Fibroblast of skin of left biceps (primary cell): ENCODE measurements at places on chromosomes 6 and 20.

DNA sequence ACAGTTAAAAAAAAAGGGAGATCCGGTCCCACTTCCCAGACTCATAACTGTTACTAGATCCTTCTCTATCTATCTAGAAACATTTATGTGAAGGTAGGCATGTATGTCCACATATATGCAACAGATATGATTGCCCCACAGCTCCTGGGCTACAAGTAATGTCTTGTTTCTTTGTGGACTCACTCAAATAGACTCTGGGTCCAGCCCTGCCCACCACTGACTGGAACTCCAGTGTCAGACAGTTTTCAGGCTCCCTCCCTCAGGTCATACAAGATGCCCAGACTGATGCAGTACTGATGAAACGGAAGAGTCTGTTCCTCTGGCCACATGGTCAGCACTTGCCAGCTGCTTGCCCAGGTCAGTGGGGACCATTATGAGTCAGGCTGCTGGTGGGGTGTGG is 30.8 kb upstream of the IER3 start:
- DNase-seq, result no peak

DNA sequence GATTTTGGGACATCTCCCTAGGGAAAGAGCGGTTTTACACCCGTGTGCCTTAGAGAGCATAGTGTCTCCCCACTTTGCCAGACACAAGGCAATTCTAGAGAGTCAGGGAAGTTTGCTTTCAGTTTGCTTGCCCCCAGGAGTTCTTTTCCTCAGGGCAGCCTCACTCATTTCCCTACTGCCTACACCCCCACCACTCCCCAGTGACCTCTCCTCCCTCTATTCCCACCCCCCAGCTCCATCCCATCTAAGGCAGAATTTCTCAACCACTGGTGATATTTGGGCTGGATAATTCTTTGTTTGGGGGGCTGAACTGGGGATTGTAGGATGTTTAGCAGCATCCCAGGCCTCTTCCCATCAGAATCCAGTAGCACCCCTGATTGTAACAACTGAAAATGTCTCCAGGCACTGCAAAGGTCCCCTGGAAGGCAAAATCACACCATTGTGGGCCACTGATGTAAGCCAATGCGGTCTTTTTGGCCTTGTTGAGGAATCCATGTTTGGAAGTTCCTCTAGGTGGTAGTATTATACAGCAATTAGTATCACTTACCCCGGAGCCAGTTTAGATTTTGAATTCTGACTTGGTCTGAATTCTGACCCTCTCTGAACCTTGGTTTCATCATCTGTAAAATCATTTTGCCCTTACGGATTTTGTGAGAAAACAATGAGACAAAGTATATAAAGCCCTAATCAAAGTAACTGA is 1.3 kb downstream of the EPPIN start:
- DNase-seq, result peak; percentile 5

DNA sequence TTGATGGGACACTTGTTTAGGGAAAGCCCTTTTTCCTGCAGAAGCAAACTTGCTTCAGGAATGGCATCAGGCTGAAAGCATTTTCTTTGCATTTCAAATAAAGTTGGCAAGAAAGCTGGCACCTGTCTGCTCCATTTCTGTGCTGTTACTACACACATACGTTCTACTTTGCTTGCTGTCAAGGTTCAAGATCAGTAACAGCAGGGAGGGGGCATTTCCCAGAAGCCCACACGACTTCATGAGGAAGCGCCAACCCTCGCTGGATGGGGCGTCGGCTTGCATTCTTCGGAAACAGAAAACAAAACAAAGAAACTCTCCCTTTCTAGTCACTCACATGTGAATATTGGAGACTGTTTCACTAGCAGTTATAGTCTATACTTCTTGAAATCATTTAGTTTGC is 46.4 kb downstream of the AKAP12 start:
- DNase-seq, result no peak

DNA sequence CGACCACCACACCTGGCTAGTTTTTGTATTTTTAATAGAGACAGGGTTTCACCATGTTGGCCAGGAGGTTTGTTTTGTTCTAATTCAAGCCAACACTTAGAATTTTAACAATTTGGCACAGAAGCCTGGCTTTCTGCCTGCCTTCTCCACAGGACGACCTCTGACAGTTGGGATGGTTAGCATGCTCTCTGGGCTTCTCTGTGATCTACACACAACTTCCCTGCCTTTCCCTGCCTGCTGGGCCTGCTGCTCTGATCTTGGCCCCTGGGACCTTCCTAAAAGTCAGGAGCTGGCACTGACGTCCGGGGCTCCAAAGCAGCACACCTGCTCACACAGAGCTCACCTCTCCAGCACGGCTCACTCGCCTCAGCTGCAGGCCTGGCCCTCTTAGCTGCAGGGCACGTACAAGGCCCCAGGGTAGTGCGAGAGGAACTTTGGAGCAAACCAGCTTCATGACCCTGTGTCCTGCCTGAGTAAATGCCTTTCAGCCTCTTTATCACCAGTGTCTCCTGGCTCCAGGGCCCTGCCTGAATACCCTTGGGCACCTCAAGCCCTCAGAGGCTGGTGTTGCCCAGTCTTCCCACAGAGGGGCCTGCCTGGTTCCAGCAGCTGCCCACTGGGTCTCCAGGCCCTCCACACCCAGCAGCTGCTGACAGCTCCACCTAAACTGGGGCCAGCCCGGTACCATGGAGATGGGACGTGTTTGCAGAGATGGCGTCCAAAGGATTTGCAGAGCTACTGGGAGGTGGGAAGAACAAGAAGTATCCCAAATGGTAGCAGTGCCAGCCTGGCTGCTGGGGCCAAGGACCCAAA is 96.0 kb downstream of the PSMB1 start:
- no peak for DNase-seq

GRCh38 chr6:144757730-144758129 is 472.6 kb downstream of the UTRN start:
- no peak for DNase-seq

DNA sequence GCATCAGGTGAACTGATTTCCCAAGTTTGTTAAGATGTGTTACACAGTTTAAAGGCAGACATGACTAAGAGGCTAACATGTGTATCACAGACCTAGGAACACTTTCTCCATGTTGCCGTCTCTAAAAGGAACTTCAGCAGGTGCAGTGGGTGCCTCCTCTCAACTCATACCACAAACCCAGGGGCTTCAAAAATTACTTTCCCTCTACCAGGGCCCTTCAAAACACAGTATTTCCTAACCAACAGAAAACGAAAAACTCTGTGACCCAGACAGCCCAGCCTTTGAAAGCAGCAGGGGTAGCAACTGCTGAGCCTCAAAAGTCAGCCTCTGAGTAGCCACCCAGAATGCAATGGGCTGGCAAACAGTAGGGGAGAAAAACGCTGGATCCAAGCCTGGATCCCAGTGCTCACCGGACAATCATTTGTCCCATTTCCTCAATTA is 28.5 kb downstream of the B4GALT5 start:
- DNase-seq, result no peak

DNA sequence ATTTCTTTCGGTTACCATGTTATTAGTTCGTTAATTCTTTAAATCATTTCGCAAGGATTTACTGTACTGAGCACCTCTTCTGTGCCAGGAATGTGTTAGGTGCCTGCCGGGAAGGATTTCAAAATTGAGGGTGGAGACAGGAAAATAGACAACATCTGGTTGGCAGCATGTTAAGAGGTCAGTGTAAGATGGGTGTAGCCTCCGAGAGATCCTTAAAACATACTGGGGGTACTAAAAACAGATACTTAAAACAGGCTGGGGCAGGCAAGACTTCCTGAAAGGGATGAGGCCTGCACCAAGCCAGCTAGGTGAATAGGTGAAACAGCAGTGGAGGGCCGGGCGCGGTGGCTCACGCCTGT is 178.0 kb upstream of the SGK1 start:
- no peak for DNase-seq

DNA sequence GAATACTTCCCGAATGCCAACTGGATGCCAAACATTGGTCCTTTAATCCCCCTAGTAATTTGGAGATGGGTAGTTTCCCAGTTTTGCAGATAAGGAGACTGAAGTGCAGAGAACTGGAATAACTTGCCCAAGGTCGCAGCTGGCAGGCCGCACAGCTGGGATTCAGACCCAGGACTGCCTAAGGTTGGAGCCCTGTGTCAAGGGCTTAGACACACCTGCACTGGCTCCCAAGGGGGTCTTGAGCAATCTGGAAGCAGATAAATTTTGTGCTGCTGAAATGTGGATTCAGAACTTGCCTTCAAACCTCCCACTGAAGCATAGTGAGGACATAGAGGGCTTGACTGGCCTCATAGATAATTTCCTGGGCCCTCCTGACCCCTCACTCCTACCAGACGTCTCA is 30.5 kb downstream of the FOXP4 start:
- DNase-seq, result no peak

- no peak for DNase-seq
Observed at GRCh38 chr6:14977747-14978382, 268.0 kb upstream of the JARID2 start.

- DNase-seq, result peak; percentile 44
Observed at GRCh38 chr6:133187657-133188453, 53.3 kb upstream of the EYA4 start.

- no peak for DNase-seq
Observed at GRCh38 chr20:25216199-25216945, 20.9 kb downstream of the ENTPD6 start.

DNA sequence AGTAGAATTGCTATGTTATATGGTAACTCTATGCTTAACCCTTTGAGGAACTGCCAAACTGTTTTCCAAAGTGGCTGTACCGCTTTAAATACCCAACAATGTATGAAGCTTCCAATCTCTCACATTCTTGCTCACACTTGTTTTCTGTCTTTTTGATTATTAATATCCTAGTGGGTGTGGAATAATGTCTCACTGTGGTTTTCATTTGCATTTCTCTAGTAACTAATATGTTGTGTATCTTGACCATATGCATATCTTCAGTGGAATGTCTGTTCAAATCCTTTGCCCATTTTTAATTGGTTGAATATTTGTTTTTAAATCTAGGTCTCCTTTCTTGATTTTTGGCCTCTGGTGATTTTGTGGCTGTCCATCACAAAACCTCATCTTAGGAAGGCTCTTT is 177.8 kb upstream of the PLCB4 start:
- DNase-seq, result no peak

- DNase-seq, result peak; percentile 76
Observed at GRCh38 chr6:150249261-150249660, 106.4 kb downstream of the PPP1R14C start.

- no peak for DNase-seq
Observed at GRCh38 chr6:138086573-138087196, 20.5 kb downstream of the PERP start.

GRCh38 chr20:33659341-33660034 is 2.6 kb upstream of the C20orf144 start:
- no peak for DNase-seq

GRCh38 chr6:87078983-87079616 is 15.8 kb downstream of the CGA start:
- peak; percentile 4 for DNase-seq

DNA sequence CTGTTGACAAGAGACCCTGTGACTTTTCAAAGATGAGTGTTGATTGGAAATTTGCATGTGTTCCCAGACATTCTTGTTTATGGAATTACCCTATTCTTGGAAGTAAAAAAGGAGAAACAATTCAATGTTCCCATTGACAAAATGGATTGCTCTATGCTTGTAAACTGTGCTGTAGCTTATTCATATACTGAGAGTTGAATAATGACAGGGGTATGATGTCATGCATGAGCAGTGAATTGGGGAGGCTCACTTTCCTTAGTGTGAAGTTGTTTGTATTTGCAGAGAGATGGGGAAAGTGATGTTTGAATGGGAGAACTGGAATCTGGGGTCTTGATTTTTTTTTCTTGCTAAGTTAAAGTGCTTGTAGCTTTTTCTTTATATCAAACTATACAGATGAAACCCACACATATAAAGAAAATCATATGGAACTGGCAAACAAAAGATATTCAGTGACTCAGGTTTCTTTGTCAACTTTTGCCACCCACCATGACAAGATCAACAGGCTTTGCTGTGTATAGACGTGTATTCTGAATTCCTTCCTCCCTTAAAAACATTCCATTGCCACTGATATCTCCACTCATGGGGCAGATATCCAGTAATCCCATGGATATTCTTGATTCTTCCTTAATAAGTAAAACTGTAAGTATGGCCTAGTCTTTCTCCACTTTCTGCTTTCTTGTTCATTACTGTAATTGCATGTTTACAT is 97.8 kb upstream of the JAG1 start:
- DNase-seq, result no peak

DNA sequence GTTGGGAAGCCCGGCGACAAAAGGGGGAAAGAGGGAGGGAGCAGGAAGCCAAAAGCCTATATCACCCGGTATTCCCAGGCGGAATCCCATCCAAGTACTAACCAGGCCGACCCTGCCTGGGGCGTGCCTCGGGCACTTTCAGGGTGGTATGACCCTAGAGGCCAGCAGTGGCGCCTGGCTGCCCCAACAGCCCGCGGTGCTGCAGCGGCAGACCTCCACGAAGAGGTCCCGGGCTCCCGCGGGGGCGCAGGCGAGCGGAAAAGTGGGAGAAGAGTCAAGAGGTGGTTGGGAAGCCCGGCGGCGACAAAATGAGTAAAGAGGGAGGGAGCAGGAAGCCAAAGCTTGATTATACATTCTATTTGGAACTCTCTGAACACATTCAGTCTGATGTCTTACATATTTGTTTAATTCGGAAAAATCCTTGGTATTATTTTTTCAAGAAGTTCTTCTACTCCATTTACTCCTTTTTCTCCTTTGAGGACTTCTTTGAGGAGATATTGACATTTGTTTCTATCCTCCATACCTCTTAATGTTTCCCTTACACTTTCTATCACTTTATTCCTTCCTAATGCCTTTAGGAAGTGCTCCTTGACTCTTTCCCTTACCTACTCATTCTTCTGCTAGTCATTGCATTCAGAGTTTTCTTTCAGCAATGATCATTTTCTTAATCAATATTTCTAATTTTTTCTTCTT is 11.5 kb downstream of the TREML4 start:
- no peak for DNase-seq

DNA sequence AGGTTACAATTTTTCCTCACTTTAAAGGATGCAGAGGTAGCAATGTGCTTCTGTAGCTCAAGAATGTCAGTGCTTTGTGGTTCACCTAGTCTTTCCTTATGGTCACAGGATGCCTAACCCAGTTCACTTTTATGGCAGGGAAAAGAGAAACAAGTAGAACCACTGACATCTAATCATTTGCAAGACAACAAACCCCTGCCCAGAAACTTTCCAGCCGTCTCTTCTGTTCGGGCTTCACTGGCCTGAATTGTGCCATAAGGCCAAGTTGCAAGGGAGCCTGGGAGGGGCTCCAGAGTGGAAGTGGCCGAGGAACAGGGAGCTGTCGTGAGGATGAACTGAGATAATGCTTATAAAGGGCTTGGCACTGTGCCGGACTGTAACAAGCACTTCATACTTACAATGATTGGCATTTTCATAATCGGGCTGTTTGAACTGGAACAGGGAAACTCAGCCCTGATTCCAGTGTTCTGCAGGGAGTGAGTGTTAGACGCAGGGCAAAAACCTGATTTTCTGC is 212.6 kb downstream of the BCAS1 start:
- DNase-seq, result no peak

DNA sequence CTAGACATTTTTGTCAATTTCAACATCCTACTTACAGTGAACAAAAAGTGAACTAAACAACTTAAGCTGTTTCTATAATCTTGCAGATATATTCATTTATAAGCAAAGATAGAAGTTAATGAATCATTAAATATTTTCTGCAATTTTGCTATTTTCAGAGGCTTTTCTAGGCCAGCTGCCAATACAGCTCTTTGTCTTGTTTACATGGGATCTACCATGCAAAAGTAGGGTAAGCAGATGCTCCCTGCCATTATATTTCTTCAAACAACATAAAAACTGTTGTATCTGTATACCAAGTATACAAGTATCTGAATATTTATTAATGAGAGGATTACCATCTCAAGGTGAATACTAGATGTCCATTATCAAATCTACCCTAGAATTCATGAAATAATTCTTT is 15.4 kb downstream of the PNISR start:
- no peak for DNase-seq
